ENCODE measurements at places on chromosomes 5 and 9. TPM values are rescaled to one million over a fixed set of nuclear protein-coding genes. Genes with fewer than 3 reads are reported as not detected.

Gene CNTNAP3
- total RNA-seq = 2.2 TPM

Gene PCDHA9
- total RNA-seq = not detected

Gene TSSK1B
- not detected for total RNA-seq

Gene C5orf52
- total RNA-seq = not detected

Gene SLC24A2
- total RNA-seq = not detected

Data from renal cortical epithelial cell (primary cell).